Melanocyte of skin (primary cell): ENCODE measurements at places on chromosomes 11 and 22. TPM values are rescaled to one million over a fixed set of nuclear protein-coding genes. Genes with fewer than 3 reads are reported as not detected.

Gene UCP3
- total RNA-seq = under 0.01 and 0.34 TPM in 2 replicates

Gene MUC5AC
- not detected in 2 replicates for total RNA-seq

Gene GAL
- total RNA-seq = 0.46 TPM in 1 of 2 replicates, not detected in the other

Gene OR2AT4
- total RNA-seq = under 0.01 TPM in 2 replicates

Gene ANO9
- total RNA-seq = not detected in 2 replicates

Gene XKR3
- not detected in 2 replicates for total RNA-seq

Gene LRP4
- total RNA-seq = 1.5 and 2.4 TPM in 2 replicates

Gene FOLR1
- not detected in 2 replicates for total RNA-seq

Gene EXT2
- 84.3 and 117 TPM in 2 replicates for total RNA-seq

Gene P2RY6
- not detected in 2 replicates for total RNA-seq

Gene RIC3
- under 0.01 TPM in 1 of 2 replicates, not detected in the other for total RNA-seq

Gene APOL6
- total RNA-seq = 33.1 and 45.8 TPM in 2 replicates

Gene BBOX1
- total RNA-seq = not detected in 2 replicates

Gene OR4B1
- not detected in 2 replicates for total RNA-seq

Gene ART5
- total RNA-seq = not detected in 2 replicates

Gene CSF2RB
- total RNA-seq = under 0.01 TPM in 1 of 2 replicates, not detected in the other
